NCI-H1930 (cell line): ENCODE measurements at places on chromosomes 16 and 17.

DNA sequence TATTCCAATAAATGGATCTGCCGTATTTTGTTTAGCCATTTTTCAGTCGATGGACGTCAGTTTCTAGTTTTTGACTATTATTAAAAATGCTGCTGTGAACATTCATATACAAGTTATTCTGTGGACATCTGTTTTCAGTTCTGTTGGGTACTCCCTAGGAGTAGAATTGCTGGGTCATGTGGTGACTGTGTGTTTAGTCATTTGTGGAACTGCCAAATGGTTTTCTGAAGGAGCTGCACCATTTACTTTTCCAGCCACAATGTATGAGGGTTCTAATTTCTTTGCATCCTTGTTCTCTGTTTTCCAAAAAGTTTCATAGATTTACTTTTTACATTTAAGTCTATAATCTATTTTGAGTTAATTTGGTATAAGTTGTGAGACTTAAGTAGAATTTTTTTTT lies 29.5 kb downstream of the CYLD start:
- no peak for DNase-seq

- no peak for DNase-seq
Measured at GRCh38 chr16:20871941-20872815, 28.0 kb downstream of the DCUN1D3 start.

GRCh38 chr16:86834451-86835035 lies 256.2 kb downstream of the FOXL1 start:
- no peak for DNase-seq

DNA sequence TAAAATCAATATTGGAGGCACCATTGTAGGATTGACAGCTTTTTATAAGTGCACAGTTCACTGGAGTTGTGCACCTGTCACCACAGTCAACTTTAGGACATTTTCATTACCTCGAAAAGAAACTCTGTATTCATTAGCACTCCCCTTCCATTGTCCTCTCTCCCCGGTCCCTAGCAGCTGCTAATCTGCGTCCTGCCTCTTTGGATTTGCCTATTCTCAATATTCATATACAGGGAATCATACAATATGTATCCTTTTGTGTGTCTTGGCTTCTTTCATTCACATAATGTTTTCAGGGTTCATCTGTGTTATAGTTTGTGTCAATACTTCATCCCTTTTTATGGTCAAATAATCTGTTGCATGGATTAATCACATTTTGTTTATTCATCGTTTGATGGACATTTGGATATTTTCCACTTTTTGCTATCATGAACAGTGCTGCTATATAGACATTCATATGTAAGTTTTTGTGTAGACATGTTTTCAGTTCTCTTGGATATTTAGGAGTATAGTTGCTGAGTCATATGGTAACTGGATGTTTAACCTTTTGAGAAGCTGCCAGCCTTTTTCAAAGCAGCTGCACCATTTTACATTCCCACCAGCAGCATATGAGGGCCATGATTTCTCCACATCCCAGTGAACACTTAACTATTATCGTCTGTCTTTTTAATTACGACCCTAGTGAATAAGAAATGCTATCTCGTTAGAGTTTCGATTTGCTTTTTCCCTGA lies 9.8 kb downstream of the DNAJA3 start:
- no peak for DNase-seq

DNA sequence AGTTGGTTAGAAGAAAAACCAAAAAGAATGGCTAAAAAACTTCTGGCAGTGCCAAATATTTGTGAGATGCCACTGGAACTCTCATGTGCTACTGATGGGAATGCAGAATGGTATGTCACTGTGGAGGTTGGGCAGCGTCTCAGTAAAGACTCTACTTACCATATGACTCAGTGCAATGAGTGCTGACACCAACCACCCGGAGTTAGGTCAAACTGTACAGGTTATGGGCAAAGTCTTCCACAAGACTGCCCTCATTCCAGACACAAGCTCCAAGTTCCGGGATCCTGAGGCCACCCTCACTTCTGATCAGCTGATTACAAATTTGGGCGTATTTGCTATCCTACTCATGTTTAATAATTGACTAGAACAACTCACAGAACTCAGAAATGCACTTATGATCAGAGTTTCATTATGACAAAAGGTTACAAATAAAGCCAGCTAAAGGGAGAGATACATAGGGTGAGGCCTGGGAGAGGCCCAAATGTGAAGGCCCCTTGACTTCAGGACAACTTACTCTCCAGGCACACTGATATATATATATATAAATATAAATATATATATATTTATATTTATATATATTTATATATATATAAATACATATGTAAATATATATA lies 114.9 kb downstream of the TRIM37 start:
- no peak for DNase-seq

- no peak for DNase-seq
Measured at GRCh38 chr16:57539072-57539796, 2.9 kb upstream of the CCDC102A start.

- DNase-seq = no peak
Measured at GRCh38 chr17:14471052-14471451, 170.2 kb downstream of the HS3ST3B1 start.

DNA sequence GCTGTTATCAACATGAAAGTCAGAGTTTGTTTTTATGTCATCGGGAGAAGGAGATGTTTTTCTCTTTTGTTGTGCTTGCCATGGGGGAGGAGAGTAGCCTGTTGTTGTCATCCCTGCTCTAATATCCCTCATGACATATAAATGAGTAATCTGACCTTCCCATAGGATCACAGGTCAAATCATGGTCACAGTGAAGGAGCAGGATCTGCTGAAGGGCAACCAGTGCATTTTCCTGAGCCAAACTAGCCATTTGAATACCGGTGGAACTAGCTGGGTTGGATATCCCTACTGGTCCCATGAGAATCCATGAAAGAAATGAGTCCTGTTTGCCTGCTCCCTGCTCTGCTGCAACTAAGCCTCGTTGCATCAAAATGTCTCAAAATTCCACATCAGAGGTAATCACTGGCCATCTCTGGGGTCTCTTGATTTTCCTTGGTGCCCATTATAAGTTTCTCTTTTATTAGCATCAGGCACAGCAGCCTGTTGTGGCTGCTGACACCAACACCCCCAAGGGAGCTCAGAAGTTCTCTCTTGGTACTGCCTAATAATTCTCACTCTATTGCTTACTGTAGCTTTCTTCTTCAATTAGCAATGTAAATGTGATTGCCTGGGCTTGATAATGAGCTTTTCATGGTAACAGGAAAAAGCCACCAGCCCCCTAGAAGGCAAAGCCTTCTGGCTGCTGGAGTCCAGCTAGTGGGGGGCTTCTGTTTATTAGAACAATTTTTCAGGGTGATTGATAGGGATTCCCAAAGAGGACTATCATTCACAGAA lies 211.4 kb upstream of the ERCC4 start:
- DNase-seq = no peak

GRCh38 chr17:65305116-65305515 lies 167.9 kb downstream of the RGS9 start:
- DNase-seq = no peak

DNA sequence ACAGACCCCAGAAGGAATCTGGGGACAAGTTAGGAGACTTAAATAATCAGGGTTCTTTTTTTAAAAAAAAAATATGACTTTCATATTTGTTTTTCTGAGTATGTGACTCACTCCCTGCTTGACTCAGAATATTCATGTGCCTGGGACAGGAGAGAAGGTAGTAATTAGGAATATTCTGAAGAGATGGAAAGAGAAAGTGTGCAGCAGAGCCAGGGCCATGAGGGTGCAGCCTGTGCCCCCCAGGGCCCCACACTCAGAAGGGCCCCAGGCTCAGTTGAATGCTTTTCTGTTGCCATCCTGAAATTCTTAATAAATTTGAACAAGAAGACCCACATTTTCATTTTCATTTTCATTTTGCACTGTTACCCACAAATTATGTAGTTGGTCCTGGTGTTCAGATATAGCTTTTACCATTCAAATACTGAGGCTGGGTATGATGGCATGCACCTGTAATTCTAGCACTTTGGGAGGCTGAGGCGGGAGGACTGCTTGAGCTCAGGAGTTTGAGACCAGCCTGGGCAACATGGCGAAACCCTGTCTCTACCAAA lies 11.5 kb upstream of the LONP2 start:
- DNase-seq = no peak

- DNase-seq = no peak
Measured at GRCh38 chr16:61435346-61435745, 600.9 kb downstream of the CDH8 start.

- no peak for DNase-seq
Measured at GRCh38 chr17:72862276-72862999, 230.1 kb downstream of the SLC39A11 start.

DNA sequence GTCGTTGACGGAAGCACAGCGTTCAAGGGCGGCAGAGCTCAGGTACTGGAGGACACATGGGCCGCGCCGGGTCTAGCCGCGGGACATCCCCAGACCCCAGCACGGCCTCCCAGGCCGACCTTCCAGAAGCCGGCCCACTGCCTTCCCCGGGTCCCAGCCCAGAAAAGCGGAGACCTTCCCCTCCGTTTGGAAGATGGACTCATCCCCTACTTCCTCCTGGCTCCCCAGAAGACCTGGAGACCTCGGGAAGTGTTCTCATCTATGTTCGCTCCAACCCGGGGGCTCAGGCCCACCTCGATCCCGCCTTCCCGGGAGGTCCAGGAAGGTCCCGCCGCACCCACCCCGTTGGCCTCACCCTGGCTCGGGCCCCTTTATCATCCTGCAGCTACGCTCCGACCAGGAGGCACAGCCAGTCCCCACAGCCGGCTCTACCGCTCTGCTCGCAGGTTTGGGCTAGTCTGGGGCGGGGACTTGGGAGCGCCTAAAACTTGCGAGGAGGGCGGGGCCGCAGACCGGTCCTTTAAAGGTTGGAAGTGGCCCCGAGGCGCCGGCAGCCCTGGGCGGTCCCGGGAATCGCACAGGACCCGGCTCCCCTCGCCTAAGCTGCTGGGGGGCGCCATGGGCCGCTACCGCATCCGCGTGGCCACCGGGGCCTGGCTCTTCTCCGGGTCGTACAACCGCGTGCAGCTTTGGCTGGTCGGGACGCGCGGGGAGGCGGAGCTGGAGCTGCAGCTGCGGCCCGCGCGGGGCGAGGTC lies at the start of gene ALOX12:
Gene ALOX12 (plus strand): TSS at position 550 of the 756 bp plus-strand sequence. CDS start 69 bp downstream, at position 619.
- DNase-seq = no peak

- DNase-seq = no peak
Measured at GRCh38 chr16:12392585-12393091, 411.0 kb downstream of the CPPED1 start.

GRCh38 chr16:1974157-1975070 lies 2.6 kb downstream of the TBL3 start:
- no peak for DNase-seq

DNA sequence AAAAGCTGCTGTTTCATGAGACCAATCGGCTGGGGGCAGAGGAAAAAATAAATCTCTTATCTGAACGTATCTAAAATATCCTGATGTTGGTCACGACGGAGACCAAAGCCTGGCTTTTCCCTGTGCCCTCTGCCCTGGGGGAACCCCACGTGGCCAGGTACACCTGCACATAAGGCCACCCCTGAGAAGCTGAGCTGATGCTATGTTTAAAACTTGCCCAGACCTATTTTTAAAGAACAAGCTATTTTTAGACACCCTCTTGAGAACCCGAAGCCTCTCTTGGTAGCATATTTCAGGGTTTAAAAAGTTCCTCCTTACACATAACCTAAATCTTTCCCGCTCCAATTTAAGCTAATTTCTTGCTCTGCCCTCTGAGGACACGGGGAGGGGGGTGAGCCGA lies 210.4 kb downstream of the GSG1L start:
- DNase-seq = no peak

DNA sequence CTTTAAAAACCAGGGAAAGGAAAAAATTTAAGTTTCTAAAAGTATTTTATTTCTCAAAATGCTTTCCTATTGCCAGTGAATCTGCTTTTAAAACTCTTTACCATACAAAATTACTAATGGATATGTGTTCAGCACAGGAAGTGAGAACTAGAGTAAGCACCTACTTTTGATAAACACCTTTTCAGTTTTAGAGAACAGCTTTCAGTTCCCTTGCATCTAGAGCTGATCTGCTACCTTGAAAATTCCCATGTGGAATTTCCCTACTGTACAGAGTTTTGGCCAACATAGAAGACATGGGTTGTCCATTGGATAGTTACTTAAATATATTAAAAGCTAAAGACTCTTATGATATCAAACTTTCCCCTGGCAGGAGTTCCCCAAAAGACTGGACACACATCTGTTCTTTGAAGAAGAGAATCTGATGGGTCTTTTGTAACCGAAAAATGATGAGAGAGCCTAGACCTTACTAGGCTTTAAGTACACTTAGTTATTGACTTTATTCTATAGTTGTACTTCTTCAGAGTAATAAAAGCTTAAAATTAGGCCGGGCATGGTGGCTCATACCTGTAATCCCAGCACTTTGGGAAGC lies 112.1 kb upstream of the CNTNAP4 start:
- no peak for DNase-seq
